ENCODE measurements at places on chromosomes 7 and 10. TPM values are rescaled to one million over a fixed set of nuclear protein-coding genes. Genes with fewer than 3 reads are reported as not detected.

DNA sequence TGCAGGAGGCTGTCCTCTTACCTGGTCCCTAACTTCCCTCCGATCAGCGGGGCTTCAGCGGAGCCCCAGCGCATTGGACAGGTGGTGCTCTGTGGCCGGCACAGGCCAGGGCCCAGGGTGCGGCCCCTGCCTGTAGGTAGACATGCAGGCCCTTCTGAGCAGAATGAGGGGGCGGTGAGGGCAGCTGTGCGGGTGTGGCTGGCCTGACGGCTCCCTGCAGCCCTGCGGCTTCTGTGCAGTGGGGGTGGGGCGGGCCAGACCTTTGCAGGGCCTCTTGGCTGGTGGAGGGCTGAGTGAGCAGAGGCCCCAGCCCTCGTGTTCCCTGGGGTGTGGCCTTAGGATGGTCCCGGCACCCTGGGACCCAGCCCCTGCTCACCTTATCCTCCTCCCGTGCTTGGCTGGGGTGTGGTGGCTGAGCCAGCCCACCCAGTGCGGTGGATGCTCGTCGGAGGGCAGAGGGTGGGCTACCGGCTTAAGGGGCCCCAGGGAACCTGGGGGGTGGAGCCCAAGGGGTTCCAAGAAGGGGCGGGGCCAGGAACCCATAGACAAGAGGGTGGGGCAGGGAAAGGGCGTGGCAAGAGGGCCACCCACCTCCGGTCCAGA lies 175.2 kb upstream of the TNRC18 start:
- DNase-seq, result no peak

Gene AOAH
- 1.9 TPM for total RNA-seq

GRCh38 chr7:95927756-95928155 lies 155.4 kb downstream of the DYNC1I1 start:
- peak; percentile 47 for DNase-seq

- no peak for DNase-seq
Measured at GRCh38 chr10:18008986-18009385, 57.3 kb downstream of the SLC39A12 start.

DNA sequence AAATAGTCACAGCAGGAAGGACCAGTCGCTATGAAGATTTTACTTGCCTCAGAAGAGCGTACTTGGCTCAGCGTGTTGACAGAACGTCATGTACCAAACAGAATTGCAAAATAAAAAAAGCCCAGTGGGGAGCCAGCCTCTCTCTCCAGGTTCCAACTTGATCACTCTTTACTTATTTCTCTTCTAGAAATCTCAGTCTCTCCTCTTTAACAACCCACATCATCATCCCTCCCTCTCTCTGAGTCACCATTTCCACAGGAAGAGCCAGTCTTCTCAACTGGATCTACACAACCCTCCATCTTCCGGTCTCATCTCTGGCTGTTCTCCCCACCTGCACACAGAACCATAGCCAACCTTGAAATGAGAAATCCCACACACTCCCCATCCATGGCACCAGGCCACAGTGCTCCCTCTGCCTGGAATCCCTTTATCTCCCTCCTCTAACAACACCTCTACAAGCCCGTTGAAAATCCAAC lies 718.3 kb downstream of the GRID1 start:
- DNase-seq, result no peak

- no peak for DNase-seq
Measured at GRCh38 chr7:151181011-151181431, 6.0 kb downstream of the ASB10 start.

- no peak for DNase-seq
Measured at GRCh38 chr7:75969704-75970498, 24.5 kb downstream of the TMEM120A start.

DNA sequence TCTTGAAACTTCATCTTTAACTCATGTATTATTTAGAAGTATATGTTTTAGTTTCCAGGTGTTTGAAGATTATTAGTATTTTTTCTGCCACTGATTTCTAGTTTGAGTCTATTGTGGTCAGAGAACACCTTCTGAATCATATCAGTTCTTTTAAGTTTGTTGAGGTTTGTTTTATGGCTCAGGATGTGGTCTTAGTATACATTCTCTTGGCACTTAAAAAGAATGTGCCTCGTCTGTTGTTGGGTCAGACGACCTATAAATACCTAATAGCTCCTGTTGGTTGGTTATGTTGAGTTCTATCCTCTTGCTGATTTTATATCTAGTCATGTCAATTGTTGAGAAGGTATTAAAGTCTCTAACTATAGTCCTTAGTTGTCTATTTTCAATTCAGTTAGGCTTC lies 15.9 kb downstream of the TDRD1 start:
- DNase-seq, result no peak

- peak; percentile 12 for DNase-seq
Measured at GRCh38 chr7:130733931-130734814, at the start of gene KLF14. Gene KLF14, minus strand, starts transcription at chr7:130734207. Its CDS starts 174 bp downstream, at chr7:130734033.

DNA sequence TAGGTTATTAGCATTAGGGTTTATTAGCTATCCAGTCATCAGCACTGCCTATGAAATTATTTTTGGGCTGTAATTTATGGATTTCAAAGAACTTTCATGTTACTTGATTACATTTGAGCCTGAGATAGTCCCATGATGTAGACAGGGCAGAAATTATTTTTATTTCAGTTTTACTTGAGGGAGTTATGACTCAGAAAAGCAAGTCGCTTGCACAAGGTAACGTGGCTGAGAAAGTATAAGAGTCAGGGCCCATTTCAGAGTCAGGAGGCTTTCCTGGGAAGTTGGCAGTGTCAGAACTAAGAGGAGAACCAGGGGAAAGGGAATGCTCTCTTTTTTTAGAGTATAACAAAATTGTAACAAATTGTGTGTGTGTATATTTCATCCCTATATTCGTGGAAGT lies 16.5 kb downstream of the GATA3 start:
- no peak for DNase-seq

DNA sequence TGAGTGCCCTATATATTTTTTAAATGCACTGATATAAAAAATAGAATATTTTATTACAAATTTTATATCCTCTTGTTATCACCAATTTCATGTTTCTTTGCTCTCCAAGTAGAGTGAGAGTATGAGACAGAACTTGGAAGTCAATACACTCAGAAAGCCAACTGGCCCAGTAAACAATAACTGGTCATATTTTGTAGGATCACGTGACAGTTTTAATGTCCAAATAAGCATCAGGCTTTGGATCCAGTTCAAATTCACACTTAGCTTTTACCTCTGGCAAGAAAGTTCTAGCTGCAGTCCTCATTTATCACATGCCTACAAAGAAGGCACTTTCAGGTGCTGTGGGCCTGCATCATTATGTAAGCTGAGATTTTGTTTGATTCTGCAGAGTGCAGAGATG lies 21.6 kb upstream of the TPK1 start:
- DNase-seq, result no peak

- no peak for DNase-seq
Measured at GRCh38 chr7:141585592-141586510, 34.6 kb downstream of the AGK start.

Gene CNNM1
- 0.19 TPM for total RNA-seq

Gene AZGP1
- 85.5 TPM for total RNA-seq

Gene PTPN20
- total RNA-seq, result 13.0 TPM

DNA sequence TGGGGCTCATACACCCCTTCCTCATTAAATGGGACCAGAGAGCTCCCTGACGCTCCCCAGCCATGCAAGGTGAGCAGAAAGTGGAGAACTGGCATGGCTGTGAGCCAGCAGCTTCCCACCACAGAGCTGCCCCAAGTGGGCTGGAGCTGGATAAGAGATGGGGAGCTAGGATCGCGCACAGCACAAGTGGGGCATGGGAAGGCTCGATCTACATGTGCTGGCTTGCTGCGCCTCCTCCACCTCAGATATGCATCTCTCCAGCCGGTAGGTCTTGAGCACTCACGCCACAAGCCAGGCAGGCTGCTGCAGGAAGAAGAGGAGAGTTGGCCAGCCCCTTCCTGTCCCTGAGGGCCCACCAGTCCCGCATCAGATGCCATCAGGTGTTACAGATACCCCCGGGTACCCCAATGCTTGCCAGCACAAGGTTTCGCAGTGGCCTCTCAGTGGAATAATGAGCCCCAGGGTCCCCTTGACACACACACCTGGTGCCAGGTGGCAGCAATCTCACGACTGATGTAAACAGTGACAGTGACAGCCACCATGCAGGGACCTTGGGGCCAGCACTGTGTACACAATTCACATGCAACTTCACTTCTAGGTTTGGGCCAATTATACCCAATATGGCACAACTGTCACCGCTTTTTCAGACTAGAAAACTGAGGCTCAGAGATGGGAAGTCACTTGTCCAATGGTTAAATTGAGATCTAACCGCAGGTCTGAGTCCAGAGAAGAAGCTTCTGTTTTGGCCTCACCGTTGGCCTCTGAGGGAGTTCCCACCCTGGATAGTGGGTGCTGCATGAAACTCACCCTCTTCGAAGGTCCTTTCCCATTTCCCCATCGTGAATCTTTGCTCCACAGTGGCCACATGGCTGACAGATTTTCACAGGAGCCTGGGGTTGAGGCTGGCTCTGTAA lies 79.3 kb downstream of the OAT start:
- DNase-seq, result no peak

Measured in left ventricle myocardium inferior (tissue), 1 donor.